ENCODE measurements at places on chromosomes 4 and X. TPM values are rescaled to one million over a fixed set of nuclear protein-coding genes. Genes with fewer than 3 reads are reported as not detected.

DNA sequence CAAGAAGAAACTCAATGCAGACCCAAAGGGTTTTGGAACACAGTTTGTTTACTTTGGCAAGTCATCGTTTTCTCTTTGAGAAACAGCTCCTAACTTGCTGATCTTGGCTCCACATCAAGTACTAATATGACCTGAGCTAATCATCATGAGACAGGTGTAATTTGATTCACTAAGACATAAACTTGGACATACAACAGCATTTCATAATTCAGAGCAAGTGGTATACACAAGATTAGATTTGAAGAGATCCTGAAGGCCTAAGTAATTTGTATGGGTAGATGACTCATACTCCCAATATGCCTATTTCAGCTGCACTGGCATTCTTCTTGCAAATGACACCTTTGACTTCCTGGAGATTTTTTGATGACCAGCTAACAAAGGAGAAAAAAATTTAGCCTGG is 1521.7 kb downstream of the RPA4 start:
- H3K27me3 ChIP-seq: no peaks in the 10 kb centered on the region
- DNase-seq: no peak
- no peak overlapping the region for H3K27ac ChIP-seq
- no peaks in the 10 kb centered on the region for H3K4me1 ChIP-seq
- no peaks in the 10 kb centered on the region for H3K36me3 ChIP-seq

- no peak overlapping the region for H3K4me3 ChIP-seq
- peaks cover 2% of the 10 kb centered on the region for H3K4me1 ChIP-seq
- no peak for DNase-seq
- no peak overlapping the region for H3K27ac ChIP-seq
- H3K27me3 ChIP-seq: no peaks in the 10 kb centered on the region
Observed at GRCh38 chr4:86092684-86093083, 267.2 kb downstream of the MAPK10 start.

GRCh38 chr4:125368146-125368545 is 53.4 kb downstream of the FAT4 start:
- no peak overlapping the region for H3K27ac ChIP-seq
- H3K36me3 ChIP-seq: no peaks in the 10 kb centered on the region
- no peaks in the 10 kb centered on the region for H3K4me1 ChIP-seq

DNA sequence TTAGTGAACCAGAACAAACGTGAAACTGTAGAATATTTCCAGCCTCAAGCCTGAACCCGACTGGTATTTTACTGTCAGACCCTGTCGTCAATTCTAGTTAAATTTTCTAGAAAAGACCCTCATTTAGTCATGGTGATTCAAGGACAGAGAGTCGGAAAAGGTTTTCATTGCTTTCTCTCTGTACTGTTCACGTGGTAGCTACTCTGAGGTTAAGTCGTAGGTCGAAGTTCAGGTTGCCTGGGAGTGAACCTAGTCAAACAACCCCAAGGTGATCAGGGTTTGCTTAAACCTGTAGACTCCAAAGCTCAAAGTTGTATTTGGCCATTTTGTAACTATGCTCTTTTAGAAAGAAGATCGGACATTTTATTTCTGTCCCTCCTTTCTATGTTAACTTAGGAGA is 283.6 kb downstream of the ARHGAP10 start:
- H3K27me3 ChIP-seq: peaks cover 1% of the 10 kb centered on the region
- no peaks in the 10 kb centered on the region for H3K36me3 ChIP-seq
- H3K27ac ChIP-seq: no peak overlapping the region
- no peak for DNase-seq
- no peaks in the 10 kb centered on the region for H3K4me1 ChIP-seq

GRCh38 chrX:72269671-72270251 is 7.3 kb downstream of the RPS4X start:
- no peaks in the 10 kb centered on the region for H3K36me3 ChIP-seq
- H3K27ac ChIP-seq: no peak overlapping the region
- H3K27me3 ChIP-seq: peaks cover 1% of the 10 kb centered on the region
- DNase-seq: no peak
- no peak overlapping the region for H3K4me3 ChIP-seq
- peaks cover 5% of the 10 kb centered on the region for H3K4me1 ChIP-seq

DNA sequence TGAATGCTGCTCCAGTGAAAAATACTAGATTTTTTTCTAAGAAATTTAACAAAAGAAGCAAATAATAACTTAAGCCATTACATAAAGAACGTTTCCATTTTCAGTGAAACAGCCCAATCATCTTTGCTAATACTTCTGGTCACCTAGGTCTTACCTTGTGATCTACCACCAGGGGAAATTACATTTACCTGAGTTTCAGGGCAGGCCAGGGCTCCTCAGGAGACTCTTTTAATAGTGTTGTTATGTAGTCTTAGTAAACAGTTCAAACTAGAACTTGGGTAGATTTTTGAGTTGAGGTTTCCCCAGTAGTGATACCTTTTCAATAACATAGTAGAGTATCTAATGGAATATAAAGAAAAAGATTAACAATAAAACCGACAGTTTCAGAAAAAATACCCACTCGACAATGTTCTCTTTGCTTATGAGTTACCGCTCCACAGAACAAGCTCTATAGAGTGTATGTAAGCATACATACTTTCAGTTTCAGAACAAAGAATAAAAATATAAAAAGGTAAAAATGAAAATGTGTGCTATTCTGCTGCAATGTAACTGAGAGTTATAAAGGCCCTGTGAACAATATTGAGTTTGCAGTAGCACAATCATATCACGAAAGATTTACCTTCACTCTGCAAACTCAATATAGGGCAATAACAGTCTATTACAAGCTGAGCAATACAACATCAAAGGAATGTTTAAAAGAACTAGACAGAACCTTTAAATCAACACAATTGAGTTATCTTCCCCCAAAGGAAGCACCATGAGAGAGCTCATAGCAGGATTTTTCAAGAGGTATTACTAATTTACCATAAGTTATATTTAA is 165.8 kb downstream of the ATOH1 start:
- H3K27ac ChIP-seq: no peak overlapping the region
- H3K36me3 ChIP-seq: no peaks in the 10 kb centered on the region
- no peak for DNase-seq
- H3K4me1 ChIP-seq: no peaks in the 10 kb centered on the region
- no peaks in the 10 kb centered on the region for H3K27me3 ChIP-seq
- no peak overlapping the region for H3K4me3 ChIP-seq

GRCh38 chr4:16785793-16786527 is 112.5 kb downstream of the LDB2 start:
- H3K27ac ChIP-seq: no peak overlapping the region
- H3K36me3 ChIP-seq: no peaks in the 10 kb centered on the region
- peaks cover 11% of the 10 kb centered on the region for H3K4me1 ChIP-seq
- no peak overlapping the region for H3K4me3 ChIP-seq
- DNase-seq: no peak

GRCh38 chr4:186726426-186727168 is 2.9 kb upstream of the FAT1 start:
- H3K27ac ChIP-seq: peak overlapping the region; percentile 55
- peak overlapping the region; percentile 94 for H3K4me3 ChIP-seq
- DNase-seq: peak; percentile 74
- peaks cover 8% of the 10 kb centered on the region for H3K4me1 ChIP-seq
- no peaks in the 10 kb centered on the region for H3K36me3 ChIP-seq
- peaks cover 24% of the 10 kb centered on the region for H3K27me3 ChIP-seq

DNA sequence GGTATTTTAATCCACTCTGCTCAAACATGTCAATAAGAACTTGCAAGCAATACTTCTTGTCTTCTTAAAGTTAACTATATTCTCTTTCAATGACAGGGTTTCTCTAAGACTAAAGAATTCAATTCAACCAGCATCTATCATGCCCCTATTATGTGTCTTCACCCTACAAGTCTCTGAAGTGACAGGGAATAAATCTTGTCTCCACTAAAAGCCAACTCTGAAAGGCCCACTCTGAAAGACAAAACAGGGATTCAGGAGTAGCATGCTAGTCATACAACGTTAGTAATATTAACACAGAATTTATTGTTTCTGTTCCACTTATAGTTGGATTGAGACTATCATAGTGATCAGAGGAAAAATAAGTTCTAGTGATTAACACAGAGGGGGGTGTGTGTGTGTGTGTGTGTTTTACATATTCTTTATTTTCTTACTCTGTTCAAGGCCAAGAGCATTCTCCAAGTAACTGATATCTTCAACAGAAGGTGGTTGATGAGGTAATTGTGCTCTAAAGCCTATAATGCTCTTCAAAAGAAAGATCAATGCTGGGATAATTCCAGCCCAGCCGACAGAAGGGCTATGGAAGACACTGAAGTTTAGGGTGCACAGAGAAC is 122.4 kb upstream of the DCLK2 start:
- H3K27me3 ChIP-seq: peaks cover 1% of the 10 kb centered on the region
- no peak overlapping the region for H3K4me3 ChIP-seq
- no peak for DNase-seq
- H3K27ac ChIP-seq: no peak overlapping the region
- peaks cover 3% of the 10 kb centered on the region for H3K4me1 ChIP-seq

GRCh38 chrX:10074241-10074941 is 82.4 kb upstream of the CLCN4 start:
- no peaks in the 10 kb centered on the region for H3K27me3 ChIP-seq
- no peak overlapping the region for H3K4me3 ChIP-seq
- no peaks in the 10 kb centered on the region for H3K36me3 ChIP-seq
- H3K4me1 ChIP-seq: no peaks in the 10 kb centered on the region
- DNase-seq: no peak

- H3K4me1 ChIP-seq: no peaks in the 10 kb centered on the region
- H3K27me3 ChIP-seq: peaks cover 4% of the 10 kb centered on the region
- no peak overlapping the region for H3K4me3 ChIP-seq
- H3K36me3 ChIP-seq: peaks cover 12% of the 10 kb centered on the region
Observed at GRCh38 chr4:110085131-110085530, 113.3 kb downstream of the ELOVL6 start.

DNA sequence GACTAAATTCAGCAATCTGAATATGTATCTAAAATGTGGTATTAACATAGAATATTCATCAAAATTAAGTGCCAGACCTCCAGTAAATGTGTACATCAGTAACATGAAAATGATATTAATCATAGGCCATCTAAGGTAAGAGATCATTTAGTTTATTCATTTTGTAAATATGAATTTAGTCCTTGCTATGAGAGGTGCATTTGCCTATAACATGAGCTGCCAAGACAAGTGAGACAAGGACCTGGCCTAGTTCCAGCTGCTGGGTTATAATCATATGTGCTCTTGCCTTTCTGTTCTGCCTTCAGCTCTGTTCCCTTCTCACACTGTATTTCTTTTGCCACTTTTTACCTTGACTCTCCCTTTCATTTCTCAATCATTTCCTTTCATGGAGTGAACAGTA is 160.0 kb downstream of the STIM2 start:
- H3K27ac ChIP-seq: peak overlapping the region; percentile 60
- no peak for DNase-seq
- no peak overlapping the region for H3K4me3 ChIP-seq
- peaks cover 6% of the 10 kb centered on the region for H3K36me3 ChIP-seq

DNA sequence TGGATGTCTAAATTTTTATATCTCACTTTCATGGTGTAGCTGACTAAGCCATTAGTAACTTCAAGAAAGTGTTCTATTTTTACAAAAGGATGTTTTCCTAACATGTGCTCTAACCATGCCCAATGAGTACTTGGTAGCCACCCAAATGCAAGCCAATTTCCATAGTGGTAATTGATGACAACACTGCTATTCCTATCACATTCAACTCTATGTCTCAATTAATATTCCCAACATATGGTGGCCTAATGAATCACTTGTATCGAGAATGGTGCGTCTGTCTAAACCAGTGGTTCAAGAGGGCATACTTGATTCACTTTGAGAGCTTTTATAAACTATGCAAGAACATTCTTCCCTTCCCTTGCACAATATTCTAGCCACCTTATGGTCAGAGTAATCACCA is 112.9 kb upstream of the GPRIN3 start:
- no peaks in the 10 kb centered on the region for H3K36me3 ChIP-seq
- H3K27ac ChIP-seq: no peak overlapping the region
- DNase-seq: no peak
- H3K4me3 ChIP-seq: no peak overlapping the region
- no peaks in the 10 kb centered on the region for H3K27me3 ChIP-seq

DNA sequence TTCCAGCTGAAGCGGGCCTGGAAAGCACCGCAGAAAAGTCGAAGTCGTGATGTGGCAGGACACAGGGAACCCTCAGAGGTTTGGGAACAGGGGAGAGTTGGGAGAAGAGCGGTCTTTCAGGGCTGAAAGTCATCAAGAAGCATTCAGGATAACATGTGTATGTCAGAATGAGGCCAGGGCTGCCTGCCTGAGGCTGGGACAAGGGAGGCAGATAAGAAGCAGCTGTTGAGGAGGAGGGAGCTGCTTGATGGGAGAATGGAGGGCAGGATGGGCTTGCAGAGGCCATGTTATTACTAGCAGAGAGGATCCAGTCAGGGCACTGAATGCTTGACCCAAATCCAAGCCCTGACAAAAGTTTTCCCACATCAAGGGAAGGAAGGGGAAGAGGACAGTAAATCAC is 132.0 kb downstream of the ATG4A start:
- H3K4me3 ChIP-seq: peak overlapping the region; percentile 32
- no peak for DNase-seq
- H3K27ac ChIP-seq: peak overlapping the region; percentile 1
- H3K27me3 ChIP-seq: no peaks in the 10 kb centered on the region
- H3K4me1 ChIP-seq: peaks cover 20% of the 10 kb centered on the region

DNA sequence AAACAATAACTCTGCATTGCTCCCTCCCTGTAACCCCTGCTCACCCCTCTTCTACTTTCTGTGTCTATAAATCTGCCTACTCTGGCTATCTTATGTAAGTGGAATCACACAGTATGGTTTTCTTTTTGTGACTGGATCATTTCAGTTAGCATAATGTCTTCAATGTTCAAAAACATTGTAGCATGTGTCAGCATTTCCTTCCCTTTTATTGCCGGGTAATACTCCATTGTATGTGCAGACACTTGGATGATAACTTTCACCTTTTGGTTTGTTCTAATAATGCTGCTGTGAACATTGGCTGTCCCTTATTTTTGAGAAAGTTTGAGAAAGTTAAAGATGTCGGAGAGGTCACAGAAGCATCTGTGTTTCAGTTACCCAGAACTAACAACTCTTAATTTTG is 60.6 kb upstream of the TLR2 start:
- no peaks in the 10 kb centered on the region for H3K36me3 ChIP-seq
- no peak overlapping the region for H3K4me3 ChIP-seq
- H3K4me1 ChIP-seq: peaks cover 1% of the 10 kb centered on the region
- no peak for DNase-seq
- no peak overlapping the region for H3K27ac ChIP-seq
- H3K27me3 ChIP-seq: no peaks in the 10 kb centered on the region

DNA sequence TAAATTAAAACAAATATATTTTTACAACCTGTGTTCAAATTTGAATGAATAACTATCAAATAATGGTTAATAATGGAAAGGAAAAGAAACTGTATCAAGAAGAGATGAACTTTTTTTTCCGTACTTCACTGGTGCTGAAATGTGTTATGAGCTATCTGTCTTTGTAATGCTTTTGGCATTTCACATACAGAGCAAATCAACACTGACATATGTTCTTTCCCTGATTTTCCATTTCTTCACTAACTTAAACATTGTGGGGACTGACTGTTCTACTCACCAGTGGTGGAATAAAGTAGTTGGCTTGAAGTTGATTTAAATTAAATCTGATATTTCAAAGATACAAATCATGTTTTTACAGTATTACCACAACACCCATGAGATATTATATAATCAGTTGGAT is 304.0 kb upstream of the BMP3 start:
- peaks cover 4% of the 10 kb centered on the region for H3K36me3 ChIP-seq
- H3K27me3 ChIP-seq: peaks cover 2% of the 10 kb centered on the region
- no peak overlapping the region for H3K4me3 ChIP-seq
- no peak overlapping the region for H3K27ac ChIP-seq
- H3K4me1 ChIP-seq: no peaks in the 10 kb centered on the region

- H3K4me1 ChIP-seq: no peaks in the 10 kb centered on the region
- no peaks in the 10 kb centered on the region for H3K27me3 ChIP-seq
- no peaks in the 10 kb centered on the region for H3K36me3 ChIP-seq
- no peak for DNase-seq
Observed at GRCh38 chr4:73730867-73731266, 9.5 kb upstream of the CXCL8 start.

SLC49A3 gene
- not detected for total RNA-seq

TLR3 gene
- not detected for total RNA-seq

IL1RAPL1 gene
- 0.66 TPM for total RNA-seq
